ENCODE measurements at places on chromosomes 2 and 18.
A peak's percentile ranks its signal among the peaks of the same experiment; 100 is the strongest.

GRCh38 chr2:196041786-196042185, 26.9 kb downstream of the DNAH7 start:
- no peak for DNase-seq

DNA sequence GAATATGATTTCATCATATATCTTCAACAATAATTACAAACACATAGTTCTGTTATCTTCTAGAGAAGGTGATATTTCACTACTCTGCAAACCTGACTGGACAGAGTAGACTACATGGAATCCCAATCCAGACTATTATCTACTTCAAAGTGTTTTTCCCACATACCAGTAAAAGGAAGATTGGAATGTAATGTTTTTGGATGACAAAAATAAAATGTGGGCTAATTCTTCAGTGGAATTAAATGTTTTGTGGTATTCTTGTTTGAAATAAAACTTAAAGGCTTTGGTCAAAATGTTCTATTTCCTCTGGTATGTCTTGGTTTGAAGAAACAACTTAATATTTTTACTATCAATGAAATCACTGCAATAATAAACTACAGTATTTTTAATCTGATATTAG, 22.1 kb downstream of the COL5A2 start:
- DNase-seq = no peak

DNA sequence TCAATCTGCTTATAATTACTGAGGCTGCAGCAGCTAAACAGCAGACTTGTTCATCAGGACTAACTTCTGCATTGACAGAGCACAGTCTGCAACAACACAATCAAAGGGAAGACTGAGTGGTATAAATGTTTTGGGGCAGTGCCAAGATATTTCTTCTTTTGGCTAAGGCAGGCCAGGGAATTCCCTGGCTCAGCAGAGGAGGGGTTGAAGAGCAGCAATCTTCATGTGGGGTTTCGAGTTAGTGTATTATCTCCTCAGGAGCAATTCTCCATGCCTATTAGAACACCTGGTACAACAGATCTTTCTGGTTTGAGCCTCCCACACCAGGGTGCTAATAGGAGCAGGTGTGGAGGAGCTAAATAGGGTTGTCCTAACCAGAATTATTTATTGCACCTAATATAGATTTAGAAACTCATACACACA, 103.0 kb upstream of the STK17B start:
- peak; percentile 36 for DNase-seq

GRCh38 chr2:152658221-152658620, 59.0 kb downstream of the PRPF40A start:
- no peak for DNase-seq

DNA sequence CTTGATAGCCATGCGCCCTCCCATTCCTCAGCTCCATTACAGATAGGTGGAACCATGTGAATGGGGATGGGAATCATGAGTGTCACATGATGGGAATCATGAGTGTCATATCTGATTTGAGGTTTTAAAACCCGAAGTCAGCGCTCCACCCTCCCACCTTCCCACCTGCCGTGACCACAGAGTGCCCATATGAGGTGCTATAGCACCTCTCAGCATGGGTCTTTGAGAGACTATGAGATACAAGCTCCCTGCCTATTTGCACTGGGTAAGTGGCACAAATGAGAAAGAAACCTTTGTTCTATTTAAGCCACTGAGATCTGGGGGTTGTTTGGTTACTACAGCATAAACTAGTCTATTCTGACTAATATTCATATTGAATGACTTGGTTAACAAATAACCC, 78.5 kb upstream of the PTPRM start:
- no peak for DNase-seq

DNA sequence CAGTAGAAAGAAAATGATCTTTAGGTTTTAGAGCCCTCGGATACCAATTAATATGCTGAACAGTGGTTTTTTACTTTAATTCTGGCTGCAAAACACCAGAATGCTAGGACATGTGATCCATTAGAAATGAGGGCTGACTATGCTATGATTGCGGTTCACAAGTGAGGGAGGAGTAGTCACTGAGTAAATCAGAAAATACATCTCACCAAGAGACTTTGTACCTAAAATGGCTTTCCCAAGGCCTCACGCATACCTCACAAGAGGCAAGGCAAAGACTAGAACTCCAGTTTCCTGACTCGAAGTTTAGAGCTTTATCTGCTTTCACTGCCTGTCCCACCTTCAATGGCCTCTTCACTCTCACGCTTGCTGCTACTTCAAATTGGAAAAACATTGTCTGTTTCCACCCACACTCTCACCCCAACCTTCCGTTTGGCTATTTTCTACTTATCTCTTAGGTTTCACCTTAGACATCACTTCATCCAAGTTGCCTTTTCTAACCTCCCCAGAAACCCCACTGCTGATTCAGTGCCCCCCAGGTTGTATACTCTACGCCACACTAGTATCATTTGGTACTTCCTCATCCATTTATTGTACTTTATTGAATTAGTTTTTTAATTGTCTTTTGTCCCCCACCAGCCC, 5.1 kb upstream of the MBD2 start:
- DNase-seq = no peak

- DNase-seq = no peak
Measured at GRCh38 chr18:55265984-55266383, 306.7 kb upstream of the CCDC68 start.

DNA sequence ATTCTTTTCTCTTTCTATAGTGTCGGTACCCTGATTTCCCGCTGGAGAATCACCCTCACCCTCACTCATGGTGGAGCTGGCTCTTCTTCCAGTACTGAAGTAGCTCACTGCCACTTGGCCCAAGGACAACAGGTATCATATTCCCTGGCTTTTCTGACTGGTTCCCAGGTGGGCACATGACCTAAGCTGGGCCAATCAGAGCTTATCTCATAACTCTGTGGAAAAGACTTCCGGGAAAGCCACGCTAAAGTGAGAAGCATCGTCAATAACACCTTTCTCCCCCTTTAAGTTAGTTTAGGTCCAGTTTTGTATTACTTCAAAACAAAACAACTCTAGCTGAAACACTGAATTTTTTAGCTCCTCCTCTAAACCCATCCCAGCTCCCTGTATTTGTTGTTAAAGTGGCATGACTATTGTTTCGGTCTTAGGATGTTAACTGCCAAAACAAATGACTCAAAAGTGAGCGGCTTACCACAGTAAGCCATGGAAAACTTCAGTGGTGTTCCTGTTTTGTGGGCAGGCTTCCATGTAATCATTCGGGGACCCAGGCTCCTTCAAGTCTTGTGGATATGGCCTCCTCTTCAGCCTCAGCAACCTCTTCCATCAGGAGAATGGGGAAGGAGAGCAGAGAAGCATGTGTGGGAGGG, 137.4 kb upstream of the DLX2 start:
- no peak for DNase-seq

GRCh38 chr2:129829588-129829987, 149.9 kb upstream of the RAB6C start:
- DNase-seq = no peak

- no peak for DNase-seq
Measured at GRCh38 chr18:79938196-79938595, 13.3 kb downstream of the SLC66A2 start.

DNA sequence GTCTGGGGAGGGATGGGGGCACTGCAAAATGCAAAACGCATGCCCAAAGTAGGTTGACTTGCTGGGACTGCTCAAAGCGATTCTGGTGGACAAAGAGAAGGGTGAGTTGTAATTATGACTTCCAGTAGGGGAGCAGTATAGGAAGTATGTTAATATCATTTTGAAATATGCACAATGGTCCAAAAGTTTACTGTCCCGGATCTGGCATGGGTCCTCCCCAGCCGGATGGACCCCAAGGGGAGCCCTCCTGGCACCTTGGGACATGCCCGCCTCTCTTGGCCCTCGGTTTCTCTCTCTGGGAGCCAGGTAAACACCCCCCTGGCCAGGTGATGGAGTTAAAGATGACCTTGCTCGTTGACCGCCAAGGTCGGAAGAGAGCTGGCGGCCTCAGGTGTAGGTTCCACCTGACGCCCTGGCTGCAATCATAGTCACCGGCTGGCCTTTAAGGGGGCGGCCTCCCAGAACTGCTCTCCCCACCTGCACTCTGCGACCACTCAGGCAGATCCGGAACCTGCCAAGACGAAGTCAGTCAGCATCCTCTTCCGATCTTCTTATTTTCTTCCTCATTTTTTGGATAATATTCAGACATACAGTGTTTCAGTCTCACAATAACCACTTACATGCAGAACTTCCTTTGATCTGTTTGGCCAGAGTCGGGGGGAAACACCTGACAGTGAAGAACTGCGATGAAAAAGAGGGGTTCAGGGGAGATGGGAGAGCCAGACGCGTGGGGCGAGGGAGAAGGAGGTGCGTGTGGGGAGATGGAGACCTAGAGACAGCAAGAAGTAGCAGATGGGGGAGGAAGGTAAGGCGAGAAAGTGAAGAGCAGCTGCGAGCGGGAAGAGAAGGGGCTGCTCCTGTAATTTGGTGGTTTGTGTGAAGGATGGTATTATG, 148.3 kb downstream of the MEIS1 start:
- DNase-seq = no peak

DNA sequence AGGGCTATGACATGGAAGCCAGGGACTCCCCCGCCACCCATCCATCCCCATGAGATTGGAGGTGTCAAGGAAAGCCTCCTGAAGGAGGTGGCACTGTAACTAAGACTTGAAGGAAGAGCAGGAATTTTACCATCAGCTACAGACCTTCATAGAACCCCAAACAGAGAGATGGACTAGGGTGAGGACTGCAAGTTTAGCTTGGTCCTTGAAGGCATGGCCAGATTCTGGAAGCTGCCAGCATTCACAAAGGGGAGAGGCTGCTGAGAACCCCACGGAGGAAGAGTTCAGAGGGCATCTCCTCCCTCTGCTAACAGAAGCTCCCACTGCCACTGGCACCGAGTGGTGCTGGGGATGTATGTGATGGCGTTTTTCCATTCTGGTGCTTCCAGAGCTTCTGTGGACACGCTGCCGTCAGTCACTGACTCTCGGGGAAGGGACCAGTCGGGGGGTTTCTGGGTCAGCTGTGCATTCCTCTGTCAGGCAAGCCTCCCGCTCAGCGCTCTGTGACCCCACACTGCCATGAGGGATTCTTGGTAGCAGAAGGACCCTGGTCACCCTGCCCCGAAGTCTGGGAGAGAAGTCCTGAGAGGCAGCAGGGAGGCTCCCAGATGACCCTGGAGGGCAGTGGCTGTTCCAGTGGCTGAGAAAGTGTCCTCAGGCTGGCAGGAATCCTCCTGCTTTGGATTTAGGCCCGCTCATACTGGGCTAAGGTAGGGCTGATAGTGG, 18.1 kb downstream of the TMEM185B start:
- no peak for DNase-seq

DNA sequence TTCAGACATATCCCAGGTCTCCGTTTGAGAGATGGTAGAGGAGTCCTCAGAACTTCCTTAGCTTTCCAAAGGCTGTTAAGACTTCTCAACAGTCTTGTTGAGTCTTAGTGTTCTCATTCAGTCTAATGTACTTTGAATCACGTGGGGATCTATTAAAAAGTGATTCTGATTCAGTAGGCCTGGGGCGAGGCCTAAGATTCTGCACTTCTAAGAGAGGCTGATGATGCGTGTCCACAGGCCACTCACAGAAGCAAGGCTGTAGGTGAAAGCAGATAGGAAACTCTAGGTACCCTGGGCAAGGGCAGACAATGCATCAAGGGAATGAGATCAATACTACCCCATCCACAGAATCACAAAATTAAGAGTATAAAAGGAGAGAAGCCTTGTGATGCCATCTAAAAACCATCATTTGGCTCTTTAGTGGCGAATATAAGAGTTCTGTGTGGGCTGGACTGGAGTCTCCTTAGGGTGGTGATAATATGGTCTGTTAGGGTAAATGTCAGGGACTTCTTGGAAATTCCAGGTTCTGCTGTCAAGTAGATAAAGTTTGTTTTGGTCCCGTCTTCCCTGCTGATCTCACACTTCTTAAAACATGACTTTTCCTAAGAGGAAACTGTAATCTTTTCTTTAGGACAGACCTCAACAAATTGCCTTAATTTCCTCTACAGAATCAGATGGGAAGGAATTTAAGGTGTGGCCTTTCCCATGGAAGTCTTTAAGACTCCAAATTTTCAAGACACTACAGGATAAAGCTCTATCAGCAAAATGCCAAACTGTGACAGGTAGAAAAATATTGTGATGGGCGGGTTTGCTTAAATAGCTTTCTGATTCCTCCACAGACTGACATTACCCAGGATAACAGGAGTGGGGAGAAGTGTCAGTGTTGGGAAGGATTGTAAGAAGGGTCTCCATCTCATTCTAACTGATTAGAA, 45.7 kb upstream of the NEMP2 start:
- DNase-seq = no peak

GRCh38 chr2:102366406-102367112, 11.0 kb downstream of the IL18R1 start:
- no peak for DNase-seq

DNA sequence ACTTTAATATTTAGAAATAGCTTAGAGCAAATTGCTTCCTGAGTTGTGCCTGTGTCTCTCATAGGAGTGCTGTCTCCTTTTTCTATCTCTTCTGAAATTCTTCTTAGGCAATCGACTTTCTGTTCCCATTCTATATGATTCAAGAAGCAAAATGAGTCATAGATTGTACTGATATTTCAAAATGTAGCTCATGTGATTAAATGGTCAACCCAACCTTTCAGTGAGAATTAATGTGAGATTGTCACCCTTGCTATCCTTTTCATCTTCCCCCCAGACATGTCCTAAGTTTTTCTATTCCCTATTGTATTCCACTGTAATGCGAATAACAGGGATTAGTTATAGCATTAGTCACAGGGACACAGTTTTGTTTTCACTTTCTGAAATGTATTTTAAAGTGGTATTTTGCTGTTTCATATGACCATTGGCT, 413.6 kb downstream of the THSD7B start:
- DNase-seq = no peak

- DNase-seq = no peak
Measured at GRCh38 chr2:105181282-105181681, 60.3 kb upstream of the GPR45 start.

- no peak for DNase-seq
Measured at GRCh38 chr18:30965237-30965636, 77.3 kb downstream of the DSC3 start.

- DNase-seq = peak; percentile 27
Measured at GRCh38 chr2:55518841-55519165, 715 bp upstream of the CFAP36 start.

GRCh38 chr2:231399853-231400680, 4.6 kb downstream of the B3GNT7 start:
- peak; percentile 46 for DNase-seq

- no peak for DNase-seq
Measured at GRCh38 chr18:62607302-62607701, 84.5 kb downstream of the ZCCHC2 start.

All from urothelium cell line (cell line).